ENCODE measurements at places on chromosomes 13 and 19.

DNA sequence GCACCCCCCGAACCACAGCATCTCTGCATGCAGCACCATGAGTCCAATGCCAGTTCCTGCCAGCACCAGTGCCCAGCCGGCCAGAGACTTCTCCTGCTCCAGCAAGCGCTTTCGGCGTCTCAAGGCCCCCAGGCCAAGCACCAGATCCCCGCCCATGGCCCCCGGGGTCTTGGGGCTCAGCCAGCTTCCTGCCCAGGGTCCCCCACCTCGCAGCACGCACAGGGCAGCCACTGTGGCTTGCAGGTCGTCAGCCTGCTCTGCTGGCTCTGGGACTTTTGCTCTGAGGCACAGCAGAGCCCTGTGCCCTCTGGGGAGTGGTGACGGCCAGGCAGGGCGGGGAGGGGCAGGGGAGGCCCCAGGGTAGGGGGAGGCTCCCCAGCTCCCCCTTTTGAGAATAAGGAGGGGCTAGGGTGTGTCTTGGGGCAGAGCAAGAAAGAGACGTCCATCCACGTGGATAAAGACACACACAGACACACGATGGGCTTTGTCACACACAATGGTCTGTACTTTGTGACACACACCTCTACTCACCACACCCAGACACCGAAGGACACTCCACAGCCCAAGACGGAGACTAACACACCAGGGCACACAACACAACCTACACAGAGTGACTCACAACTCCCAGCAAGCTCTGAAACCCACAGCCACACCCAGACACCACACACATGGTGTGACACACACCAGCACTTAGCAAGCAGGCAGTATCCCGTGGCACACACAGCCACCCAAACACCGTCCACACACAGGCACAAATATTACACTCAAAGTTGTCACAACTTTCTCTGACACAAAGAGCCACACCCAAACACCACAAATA lies at the start of gene KCNN4:
Gene KCNN4, minus strand, starts transcription at position 268 of the 820 bp plus-strand sequence. Its CDS starts 112 bp downstream, at position 156.
- peak; percentile 82 for DNase-seq

DNA sequence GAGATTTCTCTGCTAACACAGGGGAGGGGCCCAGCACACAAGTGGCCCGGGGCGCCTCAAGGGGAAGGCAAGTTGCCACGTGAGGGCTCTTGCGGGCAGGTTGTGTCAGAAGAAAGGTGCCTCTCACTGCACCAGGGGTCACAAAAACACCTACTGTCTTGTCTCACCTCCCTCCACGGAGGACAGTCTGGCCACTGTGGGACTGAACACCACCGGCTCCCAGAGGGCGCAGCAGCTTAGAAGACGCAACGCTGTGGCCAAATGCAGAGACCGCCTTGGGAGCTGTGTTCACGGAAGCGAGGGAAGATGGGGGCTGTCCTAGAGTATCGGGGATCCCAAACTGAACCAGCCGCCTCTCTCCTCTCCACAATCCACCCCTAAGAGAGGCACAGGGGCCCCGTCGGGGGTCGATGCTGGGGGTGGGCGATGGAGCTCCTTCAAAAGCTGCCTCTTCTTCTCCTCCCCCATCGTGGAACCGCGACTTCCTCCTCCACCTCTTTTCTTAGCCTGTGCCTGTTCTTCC lies 177.5 kb downstream of the FOXO1 start:
- DNase-seq, result no peak

DNA sequence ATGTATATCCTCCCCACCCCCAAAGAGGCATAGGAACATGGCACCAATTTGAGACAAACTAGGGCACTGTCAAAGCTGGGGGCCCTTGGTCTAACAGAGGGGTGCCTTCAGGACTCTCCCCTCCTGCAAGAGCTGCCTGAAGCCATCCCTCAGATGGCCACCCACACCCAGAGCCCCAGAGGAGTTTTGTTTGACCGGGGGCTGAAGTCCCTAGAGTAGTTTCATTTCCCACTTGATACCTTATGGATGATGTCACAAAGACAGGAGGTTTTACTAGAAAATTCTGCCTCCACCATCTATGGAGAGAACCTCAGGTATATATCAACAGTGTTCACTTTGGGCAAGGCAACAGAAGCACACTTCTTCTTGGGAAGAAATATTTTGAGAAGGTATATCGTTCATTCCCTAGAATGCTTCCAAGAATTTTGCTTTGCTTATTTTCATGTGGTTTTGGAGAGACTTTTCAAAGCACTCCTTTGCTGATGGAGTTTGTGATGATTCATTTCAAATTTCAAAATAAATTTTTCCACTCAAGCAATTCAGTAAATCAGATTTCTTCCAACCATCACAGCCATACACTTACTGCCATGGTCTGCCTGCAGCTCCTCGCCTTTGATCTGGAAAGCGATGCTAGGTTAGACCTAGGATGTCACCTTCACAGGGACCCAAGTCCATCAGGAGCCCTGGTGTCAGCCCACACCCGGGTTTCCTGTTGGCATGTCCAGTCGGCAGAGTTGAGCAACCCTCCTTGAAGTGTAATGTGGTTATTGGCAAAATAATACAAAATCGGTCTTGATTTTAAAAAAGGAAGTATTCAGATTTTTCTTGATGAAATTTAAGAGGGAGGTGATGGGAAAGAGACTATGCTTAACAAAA lies 207.0 kb downstream of the SHISA2 start:
- no peak for DNase-seq

GRCh38 chr19:15468675-15469512 lies 4.5 kb upstream of the RASAL3 start:
- DNase-seq, result no peak

GRCh38 chr19:47253467-47253881 lies 2.9 kb upstream of the CCDC9 start:
- no peak for DNase-seq

GRCh38 chr13:75873494-75873893 lies 237.4 kb downstream of the LMO7 start:
- DNase-seq, result no peak

GRCh38 chr19:17424743-17425365 lies 5.0 kb downstream of the MVB12A start:
- peak; percentile 20 for DNase-seq

DNA sequence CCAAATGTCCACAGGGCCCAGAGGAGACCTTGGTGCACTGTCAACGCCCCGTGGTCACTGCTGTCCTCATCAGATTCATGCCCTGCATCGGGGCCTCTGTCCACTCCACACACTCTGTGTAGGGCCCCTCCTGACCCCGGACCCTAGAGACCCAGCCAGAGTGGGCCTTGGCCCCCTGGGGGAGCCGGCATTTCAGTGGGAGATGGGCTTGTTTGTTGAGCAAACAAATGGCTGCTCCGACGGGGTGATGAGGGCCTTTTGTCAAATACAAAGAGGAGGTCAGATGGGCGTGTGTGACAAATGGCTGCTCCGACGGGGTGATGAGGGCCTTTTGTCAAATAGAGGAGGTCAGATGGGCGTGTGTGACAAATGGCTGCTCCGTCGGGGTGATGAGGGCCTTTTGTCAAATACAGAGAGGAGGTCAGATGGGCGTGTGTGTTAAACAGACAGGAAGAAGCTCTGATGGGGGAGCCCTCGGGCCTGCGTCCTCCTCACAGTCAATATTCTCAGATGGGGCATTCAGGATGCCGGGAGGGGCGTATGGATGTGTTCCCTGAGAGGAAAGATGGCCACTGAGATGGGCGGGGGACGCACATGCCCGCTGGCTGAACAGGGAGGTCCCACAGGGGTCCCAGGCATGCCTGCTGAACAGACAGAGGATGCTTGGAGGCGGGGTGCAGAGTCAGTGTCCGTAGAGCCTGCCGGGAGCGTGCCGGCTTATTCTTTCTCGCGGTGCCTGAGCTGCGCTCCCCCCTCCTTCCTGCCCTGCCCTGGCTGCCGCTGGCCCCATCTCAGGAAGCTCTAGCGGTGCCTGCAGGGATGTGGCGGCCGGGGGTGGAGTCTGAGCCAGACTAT lies 36.3 kb downstream of the SMIM24 start:
- no peak for DNase-seq

- DNase-seq, result no peak
Measured at GRCh38 chr13:36163286-36163685, 32.1 kb upstream of the DCLK1 start.

DNA sequence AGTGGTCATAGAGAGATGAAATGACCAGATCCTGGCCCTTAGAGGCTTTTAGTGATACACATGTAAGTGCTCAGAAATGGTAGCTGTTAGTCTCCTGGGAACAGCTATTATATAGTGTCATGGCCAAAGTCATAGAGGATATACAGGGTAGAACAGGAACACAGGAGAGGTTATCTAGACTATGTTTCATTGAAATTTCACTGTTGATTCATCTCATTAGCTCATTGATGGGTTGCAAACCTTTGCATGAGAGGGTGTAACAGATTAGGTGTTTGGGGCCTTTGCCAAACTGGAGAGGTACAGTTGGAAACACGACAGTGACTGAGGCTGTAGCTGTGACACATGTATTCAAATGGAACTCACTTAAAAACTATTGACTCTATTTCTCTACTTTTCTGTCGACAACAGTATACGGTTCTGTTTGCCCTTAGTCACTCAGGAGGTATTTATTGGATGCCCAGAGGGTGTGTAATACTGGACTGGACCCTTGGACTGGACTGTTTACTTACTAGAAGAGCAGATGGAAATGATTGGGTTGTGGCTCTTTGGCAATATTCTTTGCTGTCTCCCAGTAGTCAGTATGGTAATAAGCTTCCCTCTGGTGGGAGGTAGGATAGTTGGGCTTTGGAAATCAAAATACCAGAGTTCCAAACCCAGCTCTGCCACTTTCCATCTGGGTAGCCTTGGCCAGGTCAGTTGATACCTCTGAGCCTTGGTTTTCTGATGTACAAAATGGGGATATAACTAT lies 29.8 kb downstream of the ARHGAP35 start:
- no peak for DNase-seq

- DNase-seq, result no peak
Measured at GRCh38 chr13:110911880-110912279, 3.0 kb downstream of the ANKRD10 start.

- DNase-seq, result no peak
Measured at GRCh38 chr13:96991072-96991471, 3.2 kb downstream of the OXGR1 start.

DNA sequence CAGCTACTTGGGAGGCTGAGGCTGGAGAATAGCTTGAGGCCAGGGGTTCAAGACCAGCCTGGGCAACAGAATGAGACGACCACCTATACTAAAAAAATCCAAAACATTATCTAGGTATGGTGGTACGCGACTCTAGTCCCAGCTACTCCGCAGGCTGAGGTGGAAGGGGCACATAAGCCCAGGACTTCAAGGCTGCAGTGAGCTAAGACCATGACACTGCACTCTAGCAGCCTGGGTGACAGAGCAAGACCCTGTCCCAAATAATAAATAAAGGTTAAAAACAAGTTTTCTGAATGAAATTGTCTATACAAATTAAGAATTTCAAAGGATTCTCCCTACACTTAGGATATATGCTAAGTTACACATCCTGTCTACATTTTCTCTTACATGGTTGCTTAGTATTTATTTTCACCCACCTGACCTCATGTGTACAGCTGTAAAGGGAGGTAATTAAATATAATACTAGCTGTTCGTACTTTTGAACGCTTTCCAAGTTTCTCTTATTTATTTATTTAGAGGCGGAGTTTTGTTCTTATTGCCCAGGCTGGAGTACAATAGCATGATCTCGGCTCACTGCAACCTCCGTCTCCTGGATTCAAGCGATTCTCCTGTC lies 1.6 kb downstream of the SLC25A30 start:
- no peak for DNase-seq

DNA sequence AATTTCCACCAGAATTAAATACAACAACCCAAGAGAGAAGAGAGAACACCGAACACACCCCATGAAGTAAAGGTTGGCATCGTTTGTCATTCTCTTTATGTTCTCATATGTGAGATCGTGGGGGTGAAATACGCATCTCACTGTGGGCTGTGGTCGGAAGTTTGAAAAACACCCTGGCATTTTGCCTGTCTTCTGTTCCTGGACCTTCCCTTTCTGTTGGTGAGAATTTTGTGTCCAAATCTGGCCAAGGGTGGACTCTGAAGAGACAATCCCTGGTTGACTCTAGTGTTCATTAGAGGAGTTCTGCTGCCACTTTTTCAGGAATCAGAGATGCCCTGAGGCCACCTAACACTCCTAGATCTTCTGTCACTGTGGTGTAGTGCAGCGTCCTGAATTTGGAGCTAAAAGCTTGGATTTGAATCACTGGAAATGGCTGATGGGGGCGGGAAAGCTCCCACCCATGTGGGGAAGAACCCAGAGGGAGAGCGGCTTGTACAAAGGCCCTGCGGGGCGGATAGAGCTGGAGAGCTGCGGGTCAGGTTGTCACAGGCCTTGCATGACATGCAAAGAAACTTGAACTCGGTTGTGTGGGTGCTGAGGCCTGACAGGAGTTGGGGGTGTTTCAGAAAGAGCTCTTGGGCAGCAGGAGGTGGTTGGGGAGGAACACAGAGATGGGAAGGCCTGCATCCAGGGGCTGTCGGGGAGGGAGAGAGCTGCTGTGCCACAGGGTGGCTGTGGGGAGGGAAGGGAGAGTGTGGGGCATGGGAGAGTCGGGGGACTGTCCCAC lies 11.1 kb upstream of the SPATA13 start:
- no peak for DNase-seq

GRCh38 chr13:31930901-31931522 lies 100.6 kb upstream of the FRY start:
- peak; percentile 30 for DNase-seq

DNA sequence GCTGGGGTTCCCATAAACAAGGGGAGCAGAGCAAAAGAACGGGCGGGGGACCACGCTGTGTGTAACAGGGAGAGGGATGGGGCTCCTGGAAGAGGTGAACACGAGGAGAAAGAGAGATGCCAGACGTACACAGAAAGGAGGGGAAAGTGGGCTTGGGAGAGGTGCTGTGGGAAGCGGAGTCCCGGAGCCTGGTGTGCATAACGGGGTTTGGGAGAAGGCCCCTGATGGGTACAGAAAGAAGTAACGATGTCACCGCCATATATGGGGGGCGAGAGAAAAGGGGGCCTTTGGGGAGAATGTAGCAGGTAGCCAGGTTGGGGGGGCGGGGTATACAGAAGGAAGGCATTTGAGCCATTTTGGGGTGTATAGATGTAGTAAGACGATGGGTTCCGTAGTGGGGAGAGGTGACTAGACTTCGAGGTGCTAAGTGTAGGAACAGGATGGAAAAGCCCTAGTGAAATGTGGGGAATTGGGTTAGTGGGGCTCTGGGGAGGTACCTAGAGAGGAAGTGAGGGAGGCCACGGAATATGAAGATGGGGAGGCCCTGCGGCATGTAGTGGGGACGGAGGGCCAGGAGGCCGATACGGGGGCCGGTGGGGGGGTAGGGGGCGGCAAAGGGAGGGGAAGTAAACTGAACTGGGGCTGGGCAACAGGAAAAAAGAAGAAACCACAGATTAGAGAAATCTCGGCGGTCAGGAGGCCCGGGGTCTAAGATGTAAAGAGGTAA lies 787 bp downstream of the ZNF580 start:
- DNase-seq, result no peak

All from T-helper 2 cell treated with Interferon-gamma antibody and Interleukin-4, amounts not matched to agents 5 μg/mL and 100 μg/mL, for 36 hours (primary cell).